ENCODE measurements at places on chromosomes 11 and 22.

GRCh38 chr22:42385696-42386095 is 46.5 kb downstream of the NFAM1 start:
- DNase-seq, result no peak

DNA sequence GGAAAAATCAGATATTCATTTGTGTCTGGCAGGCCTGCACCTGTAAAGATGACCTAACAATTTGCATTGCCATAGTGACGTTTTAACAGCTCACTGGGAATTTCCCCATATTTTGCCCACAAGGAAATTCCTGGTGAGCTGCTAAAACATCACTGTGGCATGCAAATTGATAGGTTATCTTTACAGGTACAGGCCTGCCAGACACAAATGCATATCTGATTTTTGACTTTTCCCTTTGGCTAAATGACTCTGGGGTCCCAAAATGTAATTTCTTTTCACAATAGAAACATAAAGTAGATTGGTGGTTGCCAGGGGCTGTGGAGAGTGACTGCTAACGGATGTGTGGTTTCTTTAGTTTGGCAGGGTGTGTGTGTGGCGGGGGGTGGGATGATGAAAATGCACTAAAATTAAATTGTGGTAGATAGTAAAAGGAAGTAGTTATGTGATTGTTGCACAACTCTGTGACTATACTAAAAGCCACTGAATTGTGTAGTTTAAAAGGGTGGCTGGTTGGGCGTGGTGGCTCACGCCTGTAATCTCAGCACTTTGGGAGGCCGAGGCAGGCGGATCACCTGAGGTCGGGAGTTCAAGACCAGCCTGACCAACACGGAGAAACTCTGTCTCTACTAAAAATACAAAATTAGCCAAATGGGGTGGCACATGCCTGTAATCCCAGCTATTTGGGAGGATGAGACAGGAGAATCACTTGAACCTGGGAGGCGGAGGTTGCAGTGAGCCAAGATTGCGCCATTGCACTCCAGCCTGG is 18.5 kb upstream of the FEZ1 start:
- peak; percentile 53 for DNase-seq

DNA sequence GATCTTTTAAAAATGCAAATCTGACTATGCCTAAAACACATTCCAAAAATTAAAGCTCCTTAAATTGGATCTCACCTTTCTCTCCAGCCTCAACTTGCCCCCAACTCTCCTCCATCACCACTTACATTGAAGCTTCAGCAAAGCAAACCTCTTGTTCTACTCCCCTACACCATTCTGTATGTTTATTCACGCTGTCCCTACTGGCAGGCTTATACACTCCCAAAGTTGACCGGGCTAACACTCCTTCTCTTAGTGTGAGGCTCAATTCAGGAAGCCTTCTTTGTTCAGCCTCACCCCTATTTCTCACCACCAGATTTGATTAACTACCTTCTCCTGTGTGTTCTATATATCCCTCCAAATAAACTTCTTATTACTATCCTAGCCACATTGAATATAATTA is 1.8 kb upstream of the GDPD4 start:
- DNase-seq, result no peak

DNA sequence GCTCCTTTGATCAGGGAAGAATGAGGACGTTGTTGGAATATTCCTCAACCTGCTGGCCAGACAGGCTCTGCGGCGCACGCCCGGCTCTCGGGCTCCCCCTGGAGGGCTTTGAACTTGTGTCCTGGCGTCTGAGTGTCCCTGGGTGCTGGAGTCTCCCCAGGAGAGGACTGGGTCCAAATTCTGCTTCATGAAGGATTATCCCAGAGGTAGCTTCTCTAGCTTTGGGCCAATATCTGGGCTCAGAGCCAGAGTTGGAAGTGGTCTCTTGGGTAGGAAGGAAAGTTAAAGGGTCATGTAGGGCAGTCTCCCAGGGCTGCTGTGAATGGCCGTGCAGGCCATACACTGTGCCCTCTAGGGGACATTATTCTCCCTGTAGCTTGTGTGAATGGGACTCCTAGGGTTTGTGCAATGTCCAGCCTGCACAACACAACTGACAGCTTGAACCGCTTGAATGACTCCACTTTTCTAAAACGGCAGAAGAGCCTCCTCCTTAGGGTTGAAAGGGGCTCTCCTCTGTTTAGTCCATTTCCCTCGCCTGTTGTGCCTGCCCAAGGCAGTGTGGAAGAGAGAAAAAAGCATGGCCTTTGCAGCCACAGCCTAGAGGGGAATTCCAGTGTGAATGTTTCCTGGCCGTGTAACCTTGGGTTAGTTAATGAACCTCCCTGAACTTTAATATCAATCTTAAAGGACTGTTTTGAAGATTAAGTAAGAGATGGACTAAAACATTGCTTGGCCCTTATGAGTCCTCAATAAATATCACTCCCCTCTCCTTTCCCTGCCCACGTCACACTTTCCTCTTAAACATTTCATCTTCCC is 111.2 kb upstream of the THY1 start:
- peak; percentile 54 for DNase-seq
